IMR-90 (cell line): ENCODE measurements at places on chromosomes 16 and 17. TPM values are rescaled to one million over a fixed set of nuclear protein-coding genes. Genes with fewer than 3 reads are reported as not detected.

Gene PTGES3L
- 1.7 and 2.4 TPM in 2 replicates for polyA plus RNA-seq

Gene WNT9B
- not detected in 2 replicates for polyA plus RNA-seq

Gene ITGB4
- polyA plus RNA-seq: 0.27 and 0.39 TPM in 2 replicates

- H3K36me3 ChIP-seq: no peaks in the 10 kb centered on the region
- no peak overlapping the region for H3K4me3 ChIP-seq
- H3K4me1 ChIP-seq: peaks cover 2% of the 10 kb centered on the region; the same call in 1 of the 2 replicates
- no peak overlapping the region for H3K27ac ChIP-seq
These were observed 2.3 kb downstream of the RAB11FIP4 start for GRCh38 chr17:31393749-31394146.

DNA sequence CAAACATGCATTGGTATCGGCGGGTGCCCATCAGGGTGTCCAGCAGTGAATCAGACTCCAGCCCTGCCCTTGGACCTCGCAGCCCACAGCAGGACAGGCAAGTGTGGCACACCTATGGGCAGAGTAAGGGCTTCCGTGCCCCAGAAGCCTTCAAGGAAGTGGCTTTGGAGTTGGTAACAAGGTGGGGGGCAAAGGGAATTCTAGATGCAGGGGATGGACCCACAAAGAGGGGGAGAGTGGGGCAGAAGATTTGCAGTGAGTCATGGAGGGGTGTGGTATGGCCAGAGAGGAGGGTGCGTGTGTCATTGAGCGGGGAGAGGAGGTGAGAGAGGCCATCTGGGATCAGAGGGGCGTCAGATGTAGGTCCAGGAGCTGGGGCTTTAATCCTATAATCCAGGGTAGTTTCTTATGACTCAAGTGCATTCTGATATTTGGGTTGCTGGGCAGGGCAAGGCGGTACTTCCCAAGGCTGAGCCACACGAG, 8.5 kb upstream of the SPNS2 start:
- H3K4me3 ChIP-seq: no peak overlapping the region
- no peak for DNase-seq
- no peak overlapping the region for H3K27ac ChIP-seq
- peaks cover 10% of the 10 kb centered on the region; the same call in 1 of the 2 replicates for H3K27me3 ChIP-seq

DNA sequence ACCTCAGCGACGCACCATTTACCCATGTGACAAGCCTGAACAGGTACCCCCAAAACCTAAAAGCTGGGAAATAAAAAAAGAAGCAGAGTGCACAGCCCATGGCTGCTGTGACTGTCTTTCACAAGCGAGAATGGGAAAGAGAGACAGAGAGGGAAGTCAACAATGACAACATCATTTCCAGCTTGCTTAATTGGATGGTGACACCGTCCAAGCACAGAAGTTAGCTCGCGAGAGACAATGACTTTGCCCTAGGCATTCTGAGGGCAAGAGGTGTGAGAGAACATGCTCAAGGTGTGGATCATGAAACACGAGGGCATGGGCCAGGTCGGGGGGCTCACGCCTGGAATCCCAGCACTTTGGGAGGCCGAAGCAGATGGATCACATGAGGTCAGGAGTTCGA, 19.3 kb upstream of the NSMCE1 start:
- H3K27me3 ChIP-seq: no peaks in the 10 kb centered on the region
- no peak for DNase-seq
- H3K27ac ChIP-seq: no peak overlapping the region
- no peak overlapping the region for H3K4me3 ChIP-seq
- peaks cover 13% of the 10 kb centered on the region for H3K4me1 ChIP-seq

DNA sequence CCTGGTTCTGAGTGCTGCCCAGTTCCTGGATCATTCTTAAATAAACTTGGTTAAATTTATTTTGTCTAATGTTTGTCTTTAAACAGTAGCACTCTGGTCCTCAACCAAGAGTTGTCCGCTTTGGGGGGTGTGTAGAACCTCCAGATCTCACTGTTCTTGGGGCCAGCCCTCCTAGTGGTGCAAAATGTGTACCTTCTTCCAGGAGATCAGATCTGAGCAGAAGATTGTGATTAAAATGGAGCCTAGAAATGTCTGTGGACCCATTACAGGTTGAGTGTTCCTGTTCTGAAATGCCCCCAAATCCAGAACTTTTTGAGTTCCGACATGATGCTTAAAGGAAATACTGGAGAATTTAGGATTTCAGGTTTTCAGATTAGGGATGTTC, 46.0 kb upstream of the CLEC18A start:
- H3K4me1 ChIP-seq: peaks cover 12% of the 10 kb centered on the region
- H3K27me3 ChIP-seq: no peaks in the 10 kb centered on the region
- DNase-seq: no peak
- peaks cover 8% of the 10 kb centered on the region for H3K36me3 ChIP-seq

GRCh38 chr17:18866866-18867813, 9.2 kb downstream of the PRPSAP2 start:
- H3K4me1 ChIP-seq: no peaks in the 10 kb centered on the region
- no peak overlapping the region for H3K27ac ChIP-seq
- no peak for DNase-seq
- H3K4me3 ChIP-seq: no peak overlapping the region
- peaks cover 17% of the 10 kb centered on the region for H3K36me3 ChIP-seq

- no peaks in the 10 kb centered on the region; the same call in 1 of the 2 replicates for H3K4me1 ChIP-seq
- peaks cover 8% of the 10 kb centered on the region; the same call in 1 of the 2 replicates for H3K36me3 ChIP-seq
- no peak for DNase-seq
- H3K27me3 ChIP-seq: peaks cover 66% of the 10 kb centered on the region
- H3K4me3 ChIP-seq: peak within 1 kb of the TSS; percentile 28; the same call in 1 of the 2 replicates
- H3K27ac ChIP-seq: no peak within 1 kb of the TSS
These were observed at the start of gene GRIN2C for GRCh38 chr17:74859459-74860228. GRIN2C (minus strand) TSS chr17:74859885; CDS start chr17:74855092, 4,793 bp downstream.
